Thyroid gland (tissue), 4 donors: ENCODE measurements at places on chromosomes 7 and 10.

DNA sequence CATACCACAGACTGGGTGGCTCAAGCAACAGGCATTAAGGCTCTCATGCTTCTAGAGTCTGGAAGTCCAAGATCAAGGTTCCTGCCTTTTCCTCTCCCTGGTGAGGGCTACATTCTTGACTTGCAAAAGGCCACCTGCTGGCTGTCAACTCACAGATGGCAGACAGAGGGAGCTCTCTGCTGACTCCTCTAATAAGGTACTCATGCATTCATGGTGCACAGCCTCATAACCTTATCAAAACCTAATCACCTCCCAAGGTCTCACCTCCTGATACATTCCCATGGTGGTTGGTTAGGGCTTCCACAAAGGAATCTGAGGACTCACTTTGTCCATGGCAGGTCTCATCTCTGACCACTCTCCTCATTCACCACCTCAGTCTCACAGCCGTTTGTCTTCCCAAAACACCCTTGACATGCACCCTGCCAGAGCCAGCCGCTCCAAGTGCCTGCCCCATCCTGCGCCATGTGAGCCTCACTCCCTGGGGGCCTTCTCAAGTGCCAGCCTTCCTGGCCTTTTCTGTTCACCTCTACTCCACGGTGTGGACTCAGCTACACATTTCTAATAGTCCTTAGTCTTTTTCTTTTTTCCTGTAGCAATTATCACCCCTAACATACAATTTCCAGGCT lies 400.3 kb upstream of the ADARB2 start:
- no peak for DNase-seq

DNA sequence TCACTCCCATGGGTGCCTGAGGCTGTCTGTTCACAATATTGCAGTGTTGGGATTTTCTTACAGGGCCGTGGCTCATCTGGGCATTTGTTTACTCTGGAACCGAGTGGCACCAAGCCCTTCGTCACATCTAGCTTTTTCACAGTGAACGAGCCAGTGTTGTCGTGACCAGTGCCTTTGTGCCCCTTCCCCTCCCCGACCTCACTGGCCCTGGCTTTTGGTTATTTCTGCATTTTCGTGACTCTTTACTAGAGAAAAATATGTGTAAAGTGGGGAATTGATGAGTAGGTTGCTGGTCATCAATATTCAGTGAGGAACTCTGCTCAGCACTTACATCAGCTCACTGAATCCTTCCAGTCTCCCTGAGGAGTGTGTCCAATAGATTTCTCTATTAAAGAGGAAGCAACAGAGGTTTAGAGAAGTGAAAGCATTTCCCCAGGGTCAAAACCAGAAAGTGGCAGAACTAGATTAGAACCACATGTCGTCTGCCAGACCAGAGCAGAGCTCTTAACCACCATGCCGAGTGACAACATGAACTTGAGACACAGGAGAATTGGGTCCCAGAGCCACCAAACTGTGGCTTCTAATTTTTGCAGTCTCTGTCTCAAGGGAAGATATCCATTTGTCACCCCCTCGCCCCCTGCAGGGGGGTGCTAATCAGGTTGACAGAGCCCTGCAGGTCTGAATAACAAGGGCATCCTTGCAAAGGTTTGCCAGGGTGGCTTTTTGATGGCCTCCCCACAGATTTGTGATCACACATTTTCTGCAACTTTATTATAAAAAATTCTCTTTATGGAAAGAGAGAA lies 125.3 kb downstream of the CHN2 start:
- DNase-seq: no peak

- no peak for DNase-seq
These were observed 366.5 kb upstream of the AKR1E2 start for GRCh38 chr10:4459531-4459930.

- DNase-seq: no peak
These were observed 51.1 kb downstream of the KCTD7 start for GRCh38 chr7:66679633-66680244.

DNA sequence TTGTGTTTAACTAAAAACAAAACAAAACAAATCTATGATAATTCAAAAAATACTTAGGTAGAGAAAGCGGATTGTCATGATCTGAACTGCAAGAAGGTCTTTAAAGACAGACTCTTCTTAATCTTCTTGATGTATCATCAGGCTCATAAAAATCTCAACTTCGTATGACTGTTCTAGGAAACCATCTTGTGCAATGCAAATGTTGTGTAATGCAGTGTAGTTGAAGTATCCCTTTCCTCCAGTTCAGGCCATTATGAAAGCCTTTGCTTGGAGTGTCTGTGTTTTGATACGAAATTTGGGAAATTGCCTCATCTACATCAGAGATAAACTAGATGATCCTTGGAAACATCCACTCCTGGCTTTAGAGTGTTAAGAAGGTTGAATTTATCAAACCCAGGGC lies 30.9 kb downstream of the CDK1 start:
- no peak for DNase-seq

- DNase-seq: peak; percentile 26
These were observed 233.2 kb downstream of the SORCS1 start for GRCh38 chr10:106931159-106931852.

DNA sequence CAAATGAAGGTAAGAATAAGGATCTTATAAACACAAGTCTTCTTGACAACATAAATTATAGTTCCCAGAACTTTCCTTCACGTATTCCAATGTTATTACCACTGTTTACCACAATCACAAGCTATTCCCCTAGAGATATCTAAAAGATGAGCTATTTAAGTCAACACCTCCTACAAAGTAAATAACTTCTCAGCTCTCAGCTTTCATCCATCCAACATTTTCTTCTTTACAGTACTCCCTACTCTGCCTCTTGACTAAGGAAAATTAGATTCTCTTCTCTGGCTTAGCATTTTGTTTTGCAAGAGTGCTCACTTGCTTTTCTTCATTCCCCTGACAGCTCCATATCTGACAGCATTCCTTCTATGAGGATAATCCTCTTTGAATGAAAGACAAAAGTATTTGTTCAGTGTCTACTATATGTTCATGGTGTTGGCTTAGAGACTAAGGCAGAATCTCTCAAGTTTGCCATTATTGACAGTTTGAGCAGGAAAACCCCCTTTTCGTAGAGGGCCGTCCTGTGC lies 93.0 kb upstream of the IL6 start:
- DNase-seq: no peak
